Peyer's patch (tissue), 4 donors: ENCODE measurements at places on chromosomes 12 and 14. TPM values are rescaled to one million over a fixed set of nuclear protein-coding genes. Genes with fewer than 3 reads are reported as not detected.

BLOC1S1 gene
- total RNA-seq: 285 TPM

SERPINA6 gene
- total RNA-seq: not detected

SLC17A8 gene
- total RNA-seq: 83.1 TPM

KRT2 gene
- total RNA-seq: not detected

STAC3 gene
- total RNA-seq: 2.3 TPM

AMHR2 gene
- total RNA-seq: 0.40 TPM

PLBD1 gene
- total RNA-seq: 15.9 TPM

NR4A1 gene
- 265 TPM for total RNA-seq
